ENCODE measurements at places on chromosomes 16 and 17.

- DNase-seq, result no peak
Measured at GRCh38 chr16:80580109-80580832, 39.5 kb downstream of the DYNLRB2 start.

DNA sequence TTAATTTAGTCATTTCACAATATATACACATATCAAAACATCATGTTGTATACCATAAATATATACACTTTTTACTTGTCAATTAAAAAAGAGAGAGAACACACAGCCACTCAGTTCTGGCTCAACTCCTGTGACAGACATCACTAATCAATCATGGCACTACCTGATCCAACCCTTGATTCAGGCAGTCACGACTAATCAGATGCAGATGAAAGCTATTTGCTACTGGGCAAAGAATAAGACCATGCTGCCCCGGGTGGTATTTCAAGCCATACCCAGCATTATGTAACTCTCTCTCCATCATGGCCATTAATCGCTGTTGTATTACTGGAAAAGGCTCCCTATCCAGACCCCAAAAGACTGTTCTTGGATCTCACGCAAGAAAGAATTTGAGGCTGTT is 345.7 kb downstream of the HAPSTR1 start:
- no peak for DNase-seq

- no peak for DNase-seq
Measured at GRCh38 chr16:74153773-74154172, 142.8 kb upstream of the PSMD7 start.

DNA sequence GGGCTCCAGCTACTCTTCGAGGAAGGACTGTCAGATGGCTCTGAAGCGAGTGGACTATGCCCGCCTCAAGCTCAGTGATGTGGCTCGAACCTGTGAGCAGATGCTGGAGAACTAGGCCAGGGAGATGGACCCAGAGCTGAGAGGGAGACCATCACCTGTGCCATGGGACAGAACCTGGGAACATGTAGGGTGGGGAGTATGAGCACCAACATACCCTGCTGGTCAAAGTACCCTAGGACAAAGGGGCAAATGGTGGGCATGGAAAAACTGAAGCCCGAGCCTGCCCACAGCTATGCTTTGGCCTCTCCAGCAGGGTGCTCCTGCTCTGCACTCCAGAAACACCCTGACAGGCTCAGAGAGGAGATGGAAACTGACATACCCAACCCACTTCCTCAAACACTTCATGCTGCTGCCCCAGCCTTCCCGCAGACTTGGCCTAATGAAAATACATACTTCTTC is 1.9 kb downstream of the MED11 start:
- DNase-seq, result no peak

- no peak for DNase-seq
Measured at GRCh38 chr17:80940171-80941123, 51.2 kb upstream of the CHMP6 start.

DNA sequence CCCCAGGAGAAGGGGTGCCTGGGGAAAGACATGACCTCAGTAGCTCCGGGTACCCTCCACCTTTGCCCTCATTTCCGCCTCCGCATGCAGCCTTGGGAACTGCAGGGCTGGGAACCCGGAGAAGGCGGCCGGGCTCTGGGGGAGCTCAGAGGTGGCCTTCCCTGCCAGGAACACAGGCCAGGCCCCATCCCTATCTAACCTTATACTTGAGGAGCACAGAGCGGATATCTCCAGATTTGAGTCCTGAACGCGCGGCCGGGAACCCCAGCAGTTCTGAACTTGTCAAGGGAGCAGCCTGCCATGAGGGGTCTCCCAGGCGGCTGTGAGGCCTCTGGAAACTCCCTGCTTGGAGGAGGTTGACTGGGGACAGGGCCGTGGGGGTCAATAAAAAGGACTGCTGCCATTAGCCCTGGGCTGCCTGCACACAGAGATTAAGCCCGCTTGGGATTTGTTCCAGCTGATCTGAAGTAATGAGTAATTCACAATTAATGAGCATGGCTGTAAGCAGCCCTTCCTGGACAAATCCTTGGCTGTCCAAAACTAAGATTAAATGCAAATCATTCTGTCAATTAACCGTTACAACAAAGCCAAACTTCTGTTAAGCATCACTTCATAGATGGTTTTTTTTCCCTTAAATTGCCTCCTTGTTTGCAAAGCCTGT is 26.3 kb upstream of the METRNL start:
- no peak for DNase-seq
